A549 (cell line): ENCODE measurements at places on chromosomes 11 and 22. TPM values are rescaled to one million over a fixed set of nuclear protein-coding genes. Genes with fewer than 3 reads are reported as not detected.

SIK2 gene
- 4.5 to 5.1 TPM (median 4.7 TPM) in 3 replicates for polyA plus RNA-seq

CASP1 gene
- 0.15 to 0.51 TPM (median 0.34 TPM) in 3 replicates for polyA plus RNA-seq

TRIM49B gene
- polyA plus RNA-seq = not detected in 3 replicates

DNA sequence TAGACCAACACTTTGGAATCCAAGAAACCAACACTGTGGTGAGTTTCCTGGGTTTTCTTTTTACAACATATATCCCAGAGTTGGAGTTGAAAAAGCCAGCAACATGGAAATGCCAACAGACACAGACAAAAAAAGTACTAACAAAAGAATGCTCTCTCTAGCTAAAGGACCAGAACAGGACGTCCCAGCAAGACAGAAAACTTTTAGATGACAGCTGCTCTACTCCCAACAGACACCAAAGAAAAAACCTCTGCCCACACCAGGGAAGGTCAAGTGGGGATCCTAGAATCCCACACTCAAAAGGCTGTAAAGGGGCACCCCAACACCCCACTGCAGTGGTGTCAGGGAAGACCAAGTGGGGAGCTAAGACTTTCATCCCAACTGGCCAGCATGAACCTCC, 23.3 kb downstream of the RRAS2 start:
- no peak for DNase-seq

GRCh38 chr11:57392066-57392762, 1.8 kb upstream of the PRG2 start:
- no peak for DNase-seq

- no peak for DNase-seq
Measured at GRCh38 chr22:28607795-28608194, 71.8 kb downstream of the TTC28 start.

DNA sequence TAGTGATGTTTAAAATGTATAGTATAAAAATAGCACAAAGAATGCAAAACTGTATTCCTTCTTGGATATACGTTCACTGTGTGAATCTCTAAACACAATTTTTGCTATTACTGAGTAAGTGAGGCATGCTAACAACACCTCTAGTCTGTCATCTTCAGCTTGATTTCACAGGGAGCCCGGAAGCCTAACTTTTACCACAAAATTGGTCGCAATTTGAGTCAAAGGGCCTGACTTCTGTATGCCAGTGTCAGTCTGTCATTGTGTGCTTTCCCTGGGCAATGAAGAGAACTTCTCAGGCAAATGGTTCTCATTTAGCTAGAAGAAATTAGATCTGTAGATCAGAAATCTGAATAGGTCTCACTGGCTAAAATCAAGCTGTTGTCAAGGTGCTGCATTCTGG, 1059.5 kb downstream of the FAM181B start:
- DNase-seq = no peak
